Karpas-422 (cell line): ENCODE measurements at places on chromosomes 4 and X. TPM values are rescaled to one million over a fixed set of nuclear protein-coding genes. Genes with fewer than 3 reads are reported as not detected.

GRCh38 chr4:83272900-83273299, 11.7 kb downstream of the COQ2 start:
- no peak for DNase-seq

- DNase-seq, result no peak
These were observed 14.6 kb upstream of the IL13RA2 start for GRCh38 chrX:115031989-115032388.

GRCh38 chrX:81286608-81287007, 84.7 kb downstream of the SH3BGRL start:
- no peak for DNase-seq

DNA sequence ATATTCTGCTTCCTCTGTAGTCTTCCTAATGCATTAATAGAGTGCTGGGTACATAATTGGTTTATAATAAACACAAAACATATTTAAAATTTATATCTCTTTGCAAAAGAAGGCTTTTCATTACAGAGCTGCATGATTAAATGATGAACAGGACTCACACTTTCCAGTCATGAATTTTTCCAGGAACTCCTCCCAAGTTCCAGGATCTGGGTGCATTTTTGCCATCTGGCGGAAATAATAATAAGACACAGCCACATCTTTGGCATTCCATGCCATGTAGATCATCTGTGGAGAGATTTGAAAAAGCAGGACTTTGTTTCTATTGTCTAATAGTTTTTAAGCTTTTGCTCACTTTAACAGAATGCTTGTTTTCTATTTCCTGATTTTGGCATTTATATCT, 40.2 kb upstream of the SULT1B1 start:
- no peak for DNase-seq

The FRAS1 gene
- total RNA-seq, result not detected in 2 replicates

The SLC34A2 gene
- total RNA-seq, result not detected in 2 replicates

- DNase-seq, result no peak
These were observed 191.9 kb upstream of the MAB21L2 start for GRCh38 chr4:150389896-150390530.

The FGFBP1 gene
- not detected in 2 replicates for total RNA-seq

GRCh38 chrX:148552775-148553174, 52.4 kb downstream of the AFF2 start:
- peak; percentile 80 for DNase-seq

- no peak for DNase-seq
These were observed 49.5 kb upstream of the GABRQ start for GRCh38 chrX:152588206-152588605.
